Sciatic nerve (tissue), 2 donors: ENCODE measurements at places on chromosomes 1 and 21. TPM values are rescaled to one million over a fixed set of nuclear protein-coding genes. Genes with fewer than 3 reads are reported as not detected.

PCAT6 gene
- total RNA-seq, result 1.2 TPM

DEDD gene
- total RNA-seq, result 34.3 TPM

RXFP4 gene
- total RNA-seq, result not detected

NR0B2 gene
- not detected for total RNA-seq

GPR37L1 gene
- 33.3 TPM for total RNA-seq
